Astrocyte (in vitro differentiated cells and primary cell): ENCODE measurements at places on chromosomes 11 and 22. TPM values are rescaled to one million over a fixed set of nuclear protein-coding genes. Genes with fewer than 3 reads are reported as not detected.

SLC22A25 gene
- not detected in 2 replicates for total RNA-seq

LRRC56 gene
- 0.82 and 1.8 TPM in 2 replicates for total RNA-seq

SLC29A2 gene
- 5.0 and 6.6 TPM in 2 replicates for total RNA-seq

RDX gene
- 128 and 132 TPM in 2 replicates for total RNA-seq

FAM227A gene
- 2.3 and 3.4 TPM in 2 replicates for total RNA-seq
